ENCODE measurements at places on chromosomes 3 and 15. TPM values are rescaled to one million over a fixed set of nuclear protein-coding genes. Genes with fewer than 3 reads are reported as not detected.

POLQ gene
- 0.17 TPM for total RNA-seq

GP5 gene
- not detected for total RNA-seq

HDC gene
- total RNA-seq = 0.38 TPM

CCDC54 gene
- total RNA-seq = not detected

- DNase-seq = no peak
Measured at GRCh38 chr3:37279856-37280255, 105.5 kb upstream of the LRRFIP2 start.

DNA sequence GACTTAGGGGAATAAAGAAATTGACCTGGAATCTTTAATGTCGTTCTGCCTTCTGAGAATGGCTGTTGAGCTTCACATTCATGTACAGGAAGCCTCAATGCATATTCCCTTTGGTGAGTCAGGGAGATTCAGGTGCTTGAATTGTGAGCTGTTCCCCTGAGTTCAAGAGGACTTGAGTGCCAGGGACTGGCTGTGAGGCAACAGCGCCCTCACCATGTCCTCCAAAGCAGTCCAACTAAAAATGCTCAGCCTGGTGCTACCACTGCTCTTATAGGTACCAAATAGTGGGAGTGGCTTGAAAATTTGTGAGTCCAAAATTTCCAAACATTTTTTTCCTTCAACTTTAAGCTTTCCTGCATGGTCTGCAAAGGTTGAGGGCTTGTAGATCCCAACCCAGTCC, 54.1 kb downstream of the LEO1 start:
- no peak for DNase-seq

- DNase-seq = no peak
Measured at GRCh38 chr3:138384531-138384930, 36.2 kb downstream of the MRAS start.

GRCh38 chr3:38459499-38460048, 5.9 kb downstream of the ACVR2B start:
- no peak for DNase-seq

GRCh38 chr3:31968927-31969418, 12.1 kb downstream of the OSBPL10 start:
- no peak for DNase-seq

GRCh38 chr3:134094491-134094890, 64.8 kb upstream of the SLCO2A1 start:
- DNase-seq = no peak

GRCh38 chr3:177318559-177318958, 121.3 kb upstream of the TBL1XR1 start:
- no peak for DNase-seq

- no peak for DNase-seq
Measured at GRCh38 chr15:88800026-88800425, 3.2 kb upstream of the ACAN start.

DNA sequence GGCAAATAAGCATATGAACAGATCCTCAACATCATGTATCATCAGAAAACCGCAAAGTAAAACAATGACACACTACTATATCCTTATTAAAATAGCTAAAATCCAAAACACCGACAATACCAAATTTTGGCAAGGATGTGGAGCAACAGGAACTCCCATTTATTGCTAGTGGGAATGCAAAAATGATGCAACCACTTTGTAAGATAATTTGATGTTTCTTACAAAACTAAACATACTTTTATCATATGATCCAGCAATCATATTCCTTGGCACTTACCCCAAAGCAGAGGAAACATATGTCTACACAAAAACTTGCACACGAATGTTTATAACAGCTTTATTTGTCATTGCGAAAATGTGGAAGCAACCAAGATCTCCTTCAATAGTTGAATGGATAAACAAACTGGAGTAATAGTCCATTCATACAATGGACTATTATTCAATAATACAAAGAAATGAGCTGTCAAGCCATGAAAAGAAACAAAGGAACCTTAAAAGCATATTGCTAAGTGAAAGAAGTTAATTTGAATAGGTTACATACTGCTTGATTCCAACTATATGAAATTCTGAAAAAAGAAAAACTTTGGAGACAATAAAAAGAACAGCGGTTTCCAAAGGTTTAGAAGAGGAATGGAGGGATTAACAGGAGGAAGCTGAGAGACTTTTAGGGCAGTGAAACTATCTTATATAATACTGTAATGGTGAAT, 172.0 kb downstream of the VPS13C start:
- DNase-seq = no peak

DNA sequence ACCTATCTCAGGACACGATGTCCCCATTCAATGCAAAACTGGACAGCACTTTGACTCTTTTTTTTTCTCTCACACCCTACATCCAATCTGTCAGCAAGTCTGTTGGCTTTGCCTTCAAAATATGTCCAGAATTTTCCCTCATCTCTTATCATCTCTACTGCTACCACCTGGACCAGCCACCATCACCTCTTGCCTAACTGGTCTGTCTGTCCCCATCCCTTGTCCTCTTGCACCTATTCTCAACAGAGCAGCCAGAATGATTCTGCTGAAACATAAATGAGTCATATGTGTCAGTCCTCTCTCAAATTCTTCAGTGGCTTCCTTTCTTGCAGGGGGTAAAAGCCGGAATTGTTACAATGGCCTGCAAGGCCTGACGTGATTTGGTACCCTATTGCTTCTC, 105.8 kb downstream of the CYP19A1 start:
- no peak for DNase-seq

GRCh38 chr3:56122911-56123310, 345.4 kb downstream of the ERC2 start:
- DNase-seq = no peak

DNA sequence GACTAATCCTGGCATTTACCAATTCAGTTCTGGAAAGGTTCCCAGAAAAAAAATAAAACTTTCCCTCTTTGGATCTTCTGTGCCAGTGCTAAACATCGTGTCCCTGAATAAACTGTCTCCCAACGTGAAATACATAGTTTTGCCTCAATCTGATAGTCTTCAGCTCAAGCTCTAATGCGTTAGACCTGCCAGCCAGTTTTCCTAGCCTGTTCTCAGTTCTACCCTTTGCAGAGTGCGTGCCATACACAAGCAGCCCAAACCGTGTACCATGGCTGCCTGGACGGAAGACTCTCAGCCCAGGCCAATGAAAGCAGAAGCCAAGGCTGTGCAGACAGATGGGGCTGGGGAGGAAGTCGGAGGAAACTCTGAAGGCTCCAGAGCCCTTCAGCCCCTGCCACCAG, 11.4 kb upstream of the OCA2 start:
- DNase-seq = no peak

GRCh38 chr15:64693134-64693533, 82.3 kb downstream of the RBPMS2 start:
- peak; percentile 64 for DNase-seq
